Right hindlimb (tissue), 1 donor: ENCODE measurements at places on chromosomes 6 and 20.

DNA sequence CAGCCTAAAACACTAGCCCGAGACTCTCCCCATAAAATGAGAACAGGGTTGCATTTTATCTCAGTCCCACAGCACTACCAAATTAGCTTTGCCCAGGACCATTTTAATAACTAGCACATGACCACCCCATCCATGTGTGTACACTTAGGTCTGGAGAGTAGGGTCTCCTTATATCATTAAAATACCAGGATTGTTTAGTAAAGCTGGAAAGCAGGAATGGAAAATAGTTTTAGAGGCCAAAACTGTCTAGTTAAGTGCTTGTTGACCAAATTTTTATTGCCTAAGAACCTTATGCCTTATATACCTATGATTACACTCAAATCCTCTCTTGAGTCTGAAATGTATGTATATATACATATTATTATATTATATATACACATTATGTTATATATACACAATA is 608.4 kb downstream of the HDGFL1 start:
- no peak for DNase-seq

GRCh38 chr20:21105429-21106170 is 558 bp downstream of the LINC00237 start:
- no peak for DNase-seq

- DNase-seq, result no peak
Observed at GRCh38 chr6:107061125-107062020, 33.4 kb downstream of the MTRES1 start.

DNA sequence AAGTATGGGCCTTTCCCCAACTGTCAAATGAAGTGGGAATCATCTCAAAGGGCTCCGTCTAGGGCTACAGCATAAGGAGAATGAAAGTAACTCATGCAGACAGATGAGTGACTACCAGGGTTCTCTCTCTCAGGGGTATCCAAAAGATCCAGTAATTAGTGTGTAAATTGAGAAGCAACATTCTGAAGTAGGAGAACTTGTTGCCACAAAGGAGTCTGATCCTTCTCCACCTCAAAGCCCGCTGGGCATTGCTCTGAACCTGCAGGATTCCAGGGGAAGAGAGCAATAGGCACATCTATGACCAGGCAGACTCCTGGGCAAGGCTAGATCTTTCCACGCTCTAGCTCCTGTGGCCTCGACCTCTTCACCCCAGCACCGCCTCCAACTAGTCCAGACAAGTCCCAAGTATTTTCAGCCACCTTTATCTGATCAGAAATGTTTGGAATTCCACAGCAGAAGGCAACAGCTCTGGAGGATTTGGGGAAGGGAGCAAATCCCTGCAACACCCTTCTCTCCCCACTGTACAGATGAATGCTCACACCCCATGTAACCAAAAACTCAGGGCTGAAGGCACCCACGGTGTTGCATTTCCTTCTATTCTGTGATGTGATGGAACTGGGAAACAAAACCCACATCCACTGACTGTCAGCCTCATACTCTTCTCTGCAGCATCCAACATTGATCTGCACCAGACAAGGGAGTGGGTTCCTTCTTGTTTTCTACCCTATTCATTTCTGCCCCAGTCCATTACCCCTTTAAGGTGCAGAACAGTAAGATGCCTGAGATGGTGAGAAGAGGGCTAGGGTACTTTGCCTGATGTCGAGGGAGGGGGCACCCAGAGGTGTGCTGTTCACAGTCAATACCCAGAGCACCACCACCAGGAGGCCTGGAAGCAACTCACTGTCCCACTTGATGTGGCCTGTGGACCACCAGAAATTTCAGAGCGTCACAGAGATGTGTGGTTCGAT is 41.0 kb downstream of the COX4I2 start:
- no peak for DNase-seq

DNA sequence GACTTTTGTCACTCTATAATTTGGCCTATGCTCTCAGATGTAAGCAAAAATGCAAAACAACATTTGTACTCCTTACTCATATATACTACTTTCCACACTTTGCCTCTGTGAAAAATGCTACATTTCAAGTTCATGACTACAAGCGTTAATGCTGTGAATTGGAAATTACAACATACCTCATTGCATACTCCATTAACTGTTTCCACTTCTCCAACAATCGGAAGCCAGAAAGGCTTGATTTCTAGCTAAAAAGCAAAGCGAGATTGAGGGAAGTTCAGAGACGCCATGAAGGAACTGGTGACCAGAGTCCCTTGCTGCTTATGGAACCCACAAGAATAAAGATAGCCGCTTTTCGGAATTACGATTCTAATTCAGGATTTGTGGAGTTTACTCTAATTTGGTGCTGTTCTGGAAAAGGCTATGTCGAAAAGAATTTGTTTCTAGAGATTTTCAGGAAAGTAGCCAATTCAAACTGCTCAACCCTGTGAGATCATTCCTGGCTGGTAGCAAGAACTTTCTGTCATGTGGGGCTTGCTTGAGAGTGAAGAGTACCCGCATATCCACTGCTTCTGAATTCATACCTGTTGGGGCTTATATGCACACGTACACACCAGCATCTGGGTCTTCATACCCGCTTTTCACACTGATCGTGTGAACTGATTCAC is 98.0 kb upstream of the CITED2 start:
- DNase-seq, result peak; percentile 25

DNA sequence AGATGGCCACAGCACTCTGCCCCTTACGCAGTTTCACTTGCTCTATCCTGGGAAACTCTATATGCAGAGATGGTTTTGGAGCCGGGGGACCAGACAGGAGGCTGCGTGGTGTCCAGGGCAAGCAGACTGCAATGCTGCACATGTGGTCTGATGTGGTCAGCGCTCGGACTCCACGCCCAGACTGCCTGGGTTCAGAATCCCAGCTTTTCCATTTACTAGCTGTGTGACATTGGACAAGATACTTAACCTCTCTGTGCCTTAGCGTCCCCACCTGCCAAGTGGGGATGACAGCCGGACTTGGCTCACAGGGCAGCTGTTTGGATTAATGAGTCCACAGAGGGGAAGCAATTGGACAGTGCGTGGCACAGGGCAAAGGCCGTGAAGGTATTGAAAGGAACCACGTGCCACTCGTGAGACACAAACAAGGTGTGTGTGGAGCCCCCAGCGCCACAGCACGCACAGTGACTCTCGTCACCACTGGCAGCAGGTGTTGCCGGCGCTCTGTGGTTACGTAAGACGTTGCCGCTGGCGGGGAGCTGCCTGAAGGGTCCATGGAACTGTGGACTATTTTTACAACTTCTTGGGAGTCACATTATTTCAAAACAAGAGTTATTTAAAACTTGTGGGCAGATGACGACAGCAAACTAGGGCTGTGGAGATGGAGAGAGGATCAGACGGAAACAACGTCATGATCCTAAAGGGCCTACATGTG is 201.4 kb downstream of the PREX1 start:
- DNase-seq, result peak; percentile 13

- DNase-seq, result no peak
Observed at GRCh38 chr6:131660195-131660594, 23.1 kb downstream of the ENPP3 start.

GRCh38 chr6:136335736-136336363 is 46.2 kb upstream of the BCLAF1 start:
- DNase-seq, result peak; percentile 49

GRCh38 chr6:137013031-137013430 is 31.7 kb downstream of the IL20RA start:
- DNase-seq, result no peak

GRCh38 chr6:14763139-14763538 is 482.7 kb upstream of the JARID2 start:
- DNase-seq, result no peak

GRCh38 chr6:2222275-2222842 is 23.0 kb downstream of the GMDS start:
- no peak for DNase-seq

- DNase-seq, result no peak
Observed at GRCh38 chr6:40180271-40180670, 246.0 kb upstream of the MOCS1 start.

- peak; percentile 91 for DNase-seq
Observed at GRCh38 chr20:48620507-48621375, 207.1 kb downstream of the PREX1 start.

- no peak for DNase-seq
Observed at GRCh38 chr6:18976966-18977365, 589.8 kb downstream of the RNF144B start.

- no peak for DNase-seq
Observed at GRCh38 chr6:4693173-4693970, 82.8 kb upstream of the CDYL start.

GRCh38 chr6:119517428-119517827 is 167.9 kb upstream of the MAN1A1 start:
- no peak for DNase-seq

DNA sequence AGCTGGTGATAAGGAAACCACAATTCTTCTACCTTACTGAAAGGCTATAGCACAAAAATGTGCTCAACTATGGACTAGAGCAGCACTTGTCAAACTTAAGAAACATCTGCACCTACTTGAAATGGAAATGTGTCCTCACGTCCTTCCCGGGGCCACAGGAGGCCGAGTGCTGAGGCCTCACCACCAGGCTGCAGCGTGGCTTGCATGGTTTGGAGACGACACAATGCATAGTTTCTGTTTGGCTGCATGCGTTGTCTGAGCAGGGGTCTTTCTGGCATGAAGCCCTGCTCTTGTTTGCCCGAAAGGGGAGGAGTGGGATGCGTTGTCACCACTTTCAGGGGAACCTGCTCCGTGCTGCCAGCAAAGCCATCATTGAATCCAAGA is 228.8 kb downstream of the TTLL2 start:
- no peak for DNase-seq

DNA sequence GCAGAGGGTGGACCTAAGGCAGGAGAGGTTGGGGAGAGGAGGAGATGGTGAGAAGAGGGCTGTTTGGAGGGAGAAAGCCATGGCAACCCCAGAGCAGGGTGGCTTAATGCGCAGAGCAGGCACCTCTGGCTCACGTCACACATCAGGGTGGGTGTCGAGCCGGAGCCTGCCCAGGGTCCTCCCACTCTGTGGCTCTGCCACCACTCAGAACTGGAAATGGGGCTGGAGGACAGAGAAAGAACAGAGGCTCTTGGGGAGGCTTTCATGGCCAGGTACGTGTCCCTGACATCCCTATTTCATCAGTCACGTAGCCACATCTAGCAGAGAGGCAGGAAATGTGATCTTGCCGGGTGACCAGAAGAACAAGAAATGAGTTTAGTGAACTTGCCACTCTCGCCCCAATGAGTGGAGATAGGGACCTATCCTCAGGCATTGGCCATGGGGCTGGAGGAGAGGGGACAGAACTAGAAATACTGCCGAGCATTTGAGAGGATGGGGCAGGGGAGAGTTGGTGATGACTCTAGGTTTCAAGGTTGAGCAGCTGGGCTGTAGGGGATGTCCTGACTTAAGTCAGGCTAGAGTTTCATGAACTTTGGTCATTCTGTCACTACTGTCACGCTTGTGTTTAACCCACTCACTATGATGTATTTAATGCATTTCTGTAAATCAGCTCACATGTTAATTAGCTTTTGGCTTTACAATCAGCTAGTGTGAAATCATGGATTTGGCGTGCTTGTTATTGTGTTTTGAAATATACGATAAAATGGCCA is 52.7 kb downstream of the CDH26 start:
- no peak for DNase-seq

- no peak for DNase-seq
Observed at GRCh38 chr6:5084360-5084780, 771 bp upstream of the PPP1R3G start.

DNA sequence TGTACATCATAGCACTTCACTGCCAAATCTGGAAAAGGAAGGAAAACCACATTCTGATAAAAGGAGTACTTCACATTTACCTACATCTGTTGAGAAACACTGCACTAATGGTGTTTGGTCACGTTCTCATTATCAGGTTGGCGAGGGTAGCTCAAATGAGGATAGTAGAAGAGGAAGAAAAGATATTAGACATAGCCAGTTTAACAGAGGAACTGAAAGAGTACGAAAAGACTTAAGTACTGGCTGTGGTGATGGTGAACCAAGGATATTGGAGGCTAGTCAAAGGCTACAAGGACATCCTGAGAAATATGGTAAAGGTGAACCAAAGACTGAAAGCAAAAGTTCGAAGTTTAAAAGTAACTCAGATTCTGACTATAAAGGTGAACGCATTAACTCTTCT is 32.0 kb upstream of the GJA10 start:
- DNase-seq, result no peak

- DNase-seq, result peak; percentile 78
Observed at GRCh38 chr6:4776493-4777393, 539 bp downstream of the CDYL start.

- peak; percentile 46 for DNase-seq
Observed at GRCh38 chr6:33014841-33015634, 5.6 kb upstream of the HLA-DOA start.

DNA sequence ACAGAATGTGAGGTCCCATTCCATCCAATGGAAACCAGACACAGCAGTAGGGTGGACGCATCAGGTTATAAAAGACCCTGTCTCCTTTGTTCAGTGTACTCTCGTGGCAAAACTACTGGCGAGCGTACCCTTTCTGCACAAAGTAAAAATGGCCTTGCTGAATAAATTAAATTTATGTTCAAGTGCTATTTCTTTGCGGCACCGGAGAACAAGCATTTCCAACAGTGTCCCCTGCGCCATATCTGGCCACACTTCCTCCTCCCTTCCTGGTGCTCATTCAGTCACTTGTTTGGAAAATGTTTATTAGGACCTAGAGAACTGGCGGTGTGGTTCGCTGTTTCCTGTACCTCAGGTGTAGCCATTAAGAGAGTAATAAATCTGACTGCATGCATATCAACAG is 46.9 kb upstream of the DACT2 start:
- no peak for DNase-seq

- DNase-seq, result no peak
Observed at GRCh38 chr20:5705827-5706226, 44.4 kb upstream of the SHLD1 start.

- no peak for DNase-seq
Observed at GRCh38 chr6:135479601-135480000, 17.9 kb downstream of the AHI1 start.

DNA sequence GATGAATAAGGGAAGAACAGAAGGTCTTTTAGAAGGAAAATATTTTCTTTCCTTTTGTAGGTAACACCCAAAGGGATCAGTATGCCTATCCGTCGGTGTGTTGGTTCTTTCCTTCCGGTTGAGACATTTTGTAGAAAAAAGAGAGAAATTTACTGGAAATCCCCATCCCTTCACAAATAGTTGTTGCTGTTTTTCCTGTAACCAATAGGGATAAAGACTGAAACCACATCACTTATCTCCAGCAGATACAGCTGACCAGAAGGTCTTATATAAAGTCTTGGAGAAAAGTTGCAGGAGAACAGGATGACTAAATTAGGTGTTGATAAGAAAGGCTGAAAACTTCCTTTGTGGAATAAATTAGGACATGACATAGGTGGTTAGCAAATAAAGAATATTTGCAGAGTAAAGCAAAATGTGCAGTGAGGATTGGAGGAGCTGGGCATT is 14.8 kb upstream of the HLA-DRB1 start:
- no peak for DNase-seq

DNA sequence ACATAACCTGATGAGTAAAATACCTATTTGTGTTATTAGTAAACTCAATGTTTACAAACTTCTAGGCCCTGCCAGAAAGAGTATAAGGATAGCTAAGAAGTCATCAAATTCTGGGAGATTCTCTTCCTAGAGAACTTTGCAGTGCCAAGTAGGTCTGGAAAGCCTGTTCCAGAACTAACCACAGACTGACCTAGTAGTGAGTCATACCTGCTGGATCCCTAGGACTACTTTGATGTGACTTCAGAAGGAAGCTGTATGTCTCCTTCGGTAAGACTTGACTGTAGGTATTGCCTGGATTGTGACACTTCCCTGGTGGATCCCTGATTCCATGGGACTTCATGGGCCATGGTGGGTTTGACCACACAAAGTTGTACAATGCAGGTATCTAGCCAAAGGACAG is 131.7 kb downstream of the DNAH8 start:
- DNase-seq, result no peak
